ENCODE measurements at places on chromosomes 7 and 10.

DNA sequence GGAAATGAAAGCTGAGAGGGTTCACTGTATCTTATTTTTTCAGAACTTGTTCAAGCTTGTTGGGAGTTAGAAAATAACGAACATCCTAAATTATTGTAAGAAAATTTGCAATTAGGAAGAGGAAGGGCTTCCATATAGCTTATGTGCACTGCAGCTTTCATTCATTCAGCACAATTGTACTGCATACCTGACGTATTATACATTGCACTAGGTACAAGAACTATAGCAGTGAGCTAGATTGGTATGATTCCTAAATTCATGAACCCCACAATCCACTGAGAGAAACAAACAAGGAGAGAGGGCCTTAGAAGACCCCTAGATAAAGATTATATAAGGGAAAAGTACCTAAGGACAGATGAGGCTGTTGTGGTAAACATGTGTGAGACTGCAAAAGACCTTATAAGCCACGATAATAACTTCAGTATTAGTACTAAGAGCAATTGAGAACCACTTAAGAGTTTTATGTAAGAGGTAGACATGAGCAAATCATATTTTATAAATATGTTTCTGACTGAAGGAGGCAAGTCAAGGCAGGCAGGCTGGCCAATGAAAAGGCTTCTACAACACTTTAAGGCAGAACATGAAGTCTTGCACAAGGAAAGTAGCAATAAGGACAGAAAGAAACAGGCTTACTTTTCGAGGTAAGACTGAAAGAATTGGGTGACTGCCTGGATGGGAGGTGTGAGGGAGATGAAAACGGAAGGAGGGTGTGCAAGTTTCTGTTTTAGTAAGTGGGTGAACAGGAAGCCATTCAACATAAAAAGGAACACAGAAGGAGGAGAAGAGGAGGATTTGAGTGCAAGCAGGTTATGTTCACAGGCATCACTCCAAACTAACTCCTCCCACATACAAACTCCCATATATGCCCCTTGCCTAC, 77.9 kb upstream of the LRRN3 start:
- no peak for DNase-seq

GRCh38 chr7:81725812-81726127, 44.1 kb downstream of the HGF start:
- no peak for DNase-seq

- DNase-seq: no peak
Measured at GRCh38 chr10:3887885-3888476, 103.0 kb upstream of the KLF6 start.

GRCh38 chr7:99125505-99125865, 18.4 kb downstream of the SMURF1 start:
- DNase-seq: no peak

GRCh38 chr10:118687472-118687871, 67.3 kb downstream of the CACUL1 start:
- no peak for DNase-seq

DNA sequence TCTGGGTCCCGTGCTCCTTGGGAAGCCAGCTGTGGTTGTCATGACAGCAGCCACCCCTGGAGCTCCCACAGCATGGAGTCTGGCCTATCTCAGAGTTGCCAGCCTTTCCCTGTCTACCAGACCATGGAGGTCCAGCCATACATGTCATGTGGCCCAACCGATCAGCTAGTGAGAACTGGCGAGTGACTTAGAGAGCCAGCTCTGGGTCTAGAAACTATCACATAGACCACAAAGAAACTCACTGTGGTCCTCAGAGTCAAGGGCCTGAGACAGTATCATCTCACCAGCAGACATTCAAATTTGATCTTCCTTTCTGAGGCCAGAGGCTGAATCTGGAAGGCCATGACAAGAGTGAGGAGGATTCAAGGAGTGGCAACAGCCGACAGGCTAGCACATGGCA, 223.3 kb upstream of the GPR26 start:
- DNase-seq: no peak

DNA sequence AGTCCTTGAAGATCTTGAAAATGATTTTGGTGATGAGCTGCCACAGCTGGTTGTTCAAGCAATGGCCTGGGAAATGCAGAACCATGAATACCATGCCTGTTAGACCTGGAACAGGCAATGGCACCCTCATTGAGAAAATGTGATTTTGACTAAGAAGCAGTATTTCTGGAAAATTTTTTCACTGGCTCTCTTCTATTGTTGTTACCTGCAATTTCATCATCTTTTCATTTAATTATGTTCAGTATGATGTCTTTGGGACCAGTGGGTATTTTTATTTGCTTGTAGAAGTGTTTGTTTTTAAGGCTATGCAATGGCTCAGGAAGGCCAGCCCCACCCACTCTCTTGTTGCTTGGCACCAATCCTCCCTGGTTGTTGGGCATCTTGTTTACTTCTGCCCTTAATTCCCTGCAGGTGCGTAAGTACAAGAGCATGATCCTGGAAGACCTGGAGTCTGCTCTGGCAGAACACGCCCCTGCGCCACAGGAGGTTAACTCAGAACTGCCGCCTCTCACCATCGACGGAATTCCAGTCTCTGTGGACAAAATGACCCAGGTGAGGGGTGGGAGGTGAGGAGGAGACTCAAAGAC, 78.6 kb downstream of the NRF1 start:
- DNase-seq: no peak

DNA sequence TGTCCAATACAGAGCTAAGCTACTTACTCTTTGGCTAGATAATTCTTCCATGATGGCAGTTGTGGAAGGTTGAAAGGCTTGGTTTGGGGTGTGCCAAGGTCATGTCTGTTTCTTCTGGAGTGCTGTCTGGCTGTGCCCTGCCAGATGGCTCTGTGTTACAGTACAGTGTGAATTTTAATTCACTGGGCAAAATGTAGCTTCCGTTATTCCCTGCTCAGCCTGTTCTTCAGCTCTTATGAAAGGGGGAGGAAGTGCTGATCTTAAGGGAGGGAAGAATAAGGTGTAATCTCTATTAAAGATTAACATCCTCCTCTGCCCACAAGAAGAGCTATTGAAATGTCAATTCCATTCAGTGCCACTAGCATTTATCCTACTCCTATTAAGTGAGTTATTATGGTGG, 52.2 kb downstream of the SND1 start:
- DNase-seq: no peak

DNA sequence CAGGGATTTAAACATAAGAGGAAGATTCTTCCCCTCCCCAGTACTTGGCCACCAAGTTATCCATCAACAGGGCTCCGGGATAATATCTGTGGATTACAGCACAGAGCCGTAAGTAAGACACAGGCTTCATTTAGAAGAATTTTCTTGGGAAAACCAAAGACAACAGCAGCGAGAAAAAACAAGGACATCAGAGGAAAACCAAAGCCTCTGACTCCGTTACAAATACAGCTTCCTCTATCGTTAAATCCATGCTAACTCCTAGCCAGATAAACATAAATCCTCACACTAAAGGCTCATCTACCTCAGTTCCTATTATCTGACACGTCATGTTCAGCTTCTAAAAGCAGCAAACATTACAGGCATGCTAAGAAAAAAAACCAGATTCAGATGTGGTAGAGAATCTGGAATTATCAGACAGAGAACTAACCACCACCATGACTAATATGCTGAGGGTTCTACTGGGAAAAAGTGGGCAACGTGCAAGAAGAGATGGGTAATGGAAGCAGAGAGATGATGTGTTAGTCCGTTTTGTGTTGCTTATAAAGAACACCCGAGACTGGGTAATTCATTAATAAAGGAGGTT, 48.4 kb downstream of the BRI3 start:
- DNase-seq: no peak

Measured in NCI-H187 (cell line).